ENCODE measurements at places on chromosomes 3 and 15.

DNA sequence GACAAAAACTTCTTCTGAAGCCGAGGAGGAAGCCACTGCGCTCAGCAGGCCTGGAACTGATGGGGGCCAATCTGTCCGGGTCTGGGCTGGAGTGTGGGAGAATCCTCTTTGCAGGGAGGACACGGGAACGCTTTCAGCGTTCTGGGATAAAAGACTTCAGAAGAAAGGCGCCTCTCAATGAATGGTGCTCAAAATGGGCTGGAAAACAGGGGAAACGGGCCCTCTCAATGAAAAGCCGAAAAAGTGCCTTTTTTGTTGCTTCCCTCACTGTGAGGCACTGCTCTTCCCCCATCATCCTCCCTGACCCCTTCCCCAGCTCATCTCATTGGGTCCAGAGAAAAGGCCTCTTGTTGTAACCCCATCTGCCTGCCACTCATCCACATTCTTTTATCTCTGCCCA is 119.5 kb upstream of the LRIG1 start:
- DNase-seq: no peak

GRCh38 chr15:41994772-41995475 is 22.6 kb upstream of the EHD4 start:
- no peak for DNase-seq

DNA sequence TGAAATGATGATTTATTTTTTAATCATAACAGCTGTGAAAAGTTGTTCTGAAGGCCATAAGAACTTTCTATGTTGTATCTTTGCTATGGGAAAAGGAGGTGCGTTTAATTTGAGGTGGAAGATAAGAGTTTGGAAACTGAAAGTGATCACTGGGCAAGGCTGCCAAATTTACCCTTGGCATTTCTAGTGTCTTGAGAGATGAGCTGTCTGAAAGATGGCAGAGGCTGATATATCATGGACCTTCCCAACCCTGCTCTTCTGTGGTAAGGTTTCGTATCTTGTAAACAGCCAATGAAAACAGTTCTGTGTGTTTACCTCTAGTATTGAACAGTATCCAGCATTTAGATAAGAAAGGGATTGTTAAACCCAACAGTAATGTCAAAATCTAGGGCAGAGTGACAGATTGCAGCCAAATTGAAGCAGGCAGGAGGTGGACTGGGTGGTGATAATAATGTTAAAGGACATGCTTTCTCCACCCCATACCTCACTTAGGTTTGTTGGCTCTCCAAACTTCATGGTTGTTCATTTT is 15.8 kb upstream of the NFKBIZ start:
- no peak for DNase-seq

- DNase-seq: no peak
Observed at GRCh38 chr3:170701696-170702678, 116.1 kb upstream of the SLC7A14 start.

GRCh38 chr15:29377161-29377560 is 107.5 kb upstream of the NSMCE3 start:
- DNase-seq: no peak

DNA sequence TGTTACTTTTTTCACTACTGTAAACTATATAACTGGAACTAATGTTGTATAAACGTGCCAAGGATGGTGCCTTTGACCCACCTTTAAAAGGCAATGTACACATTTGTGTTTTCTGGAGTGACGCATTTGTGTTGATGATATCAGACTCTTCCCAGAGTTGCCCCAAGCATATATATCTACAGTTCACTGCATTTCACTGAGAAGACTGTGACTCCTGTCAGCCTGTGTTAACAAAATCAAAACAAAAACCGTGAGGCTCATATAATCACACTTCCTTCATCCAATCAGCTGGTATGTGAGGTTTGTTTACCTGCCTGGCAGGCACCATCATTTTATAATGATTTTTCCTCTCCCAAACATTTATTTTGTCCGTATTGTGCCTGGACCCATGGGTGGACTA is 117.6 kb upstream of the ROBO1 start:
- no peak for DNase-seq

- DNase-seq: no peak
Observed at GRCh38 chr3:143531101-143531500, 317.2 kb downstream of the SLC9A9 start.

DNA sequence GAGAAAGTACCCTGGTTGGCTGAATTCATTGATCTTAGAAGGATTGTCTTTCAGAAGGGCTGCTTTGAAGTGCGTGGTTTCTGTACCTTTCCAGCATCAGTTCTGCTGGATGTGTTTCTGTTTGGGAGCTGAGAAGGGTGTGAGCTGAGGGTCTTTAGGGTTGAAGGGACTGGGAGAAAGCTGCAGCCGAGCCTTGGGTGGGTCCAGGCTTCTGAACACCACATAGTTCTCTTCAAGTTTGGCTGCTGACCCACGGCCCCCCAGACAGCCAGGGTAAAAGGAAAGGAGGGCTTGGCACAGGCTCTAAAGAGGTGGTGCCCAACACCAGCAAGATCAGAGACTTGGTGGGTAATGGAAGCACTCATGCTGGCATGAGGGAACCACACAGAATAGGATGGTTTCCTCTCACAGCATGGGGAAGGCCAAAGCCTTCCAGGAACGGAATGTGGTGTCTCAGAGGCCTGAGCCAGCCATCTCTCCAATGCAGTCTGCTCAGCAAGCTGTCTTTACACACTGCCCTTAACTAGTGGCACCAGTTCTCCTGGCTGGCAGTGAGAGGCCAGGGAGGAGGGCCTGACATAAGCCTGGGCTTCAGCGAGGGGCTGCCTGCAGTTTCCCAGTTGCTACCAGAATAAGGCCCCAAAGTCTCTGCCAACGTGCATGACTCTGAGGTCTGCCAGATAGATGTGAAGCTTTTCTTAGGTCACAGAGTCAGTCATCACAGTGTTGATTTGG is 239.0 kb upstream of the TRIM42 start:
- DNase-seq: no peak

DNA sequence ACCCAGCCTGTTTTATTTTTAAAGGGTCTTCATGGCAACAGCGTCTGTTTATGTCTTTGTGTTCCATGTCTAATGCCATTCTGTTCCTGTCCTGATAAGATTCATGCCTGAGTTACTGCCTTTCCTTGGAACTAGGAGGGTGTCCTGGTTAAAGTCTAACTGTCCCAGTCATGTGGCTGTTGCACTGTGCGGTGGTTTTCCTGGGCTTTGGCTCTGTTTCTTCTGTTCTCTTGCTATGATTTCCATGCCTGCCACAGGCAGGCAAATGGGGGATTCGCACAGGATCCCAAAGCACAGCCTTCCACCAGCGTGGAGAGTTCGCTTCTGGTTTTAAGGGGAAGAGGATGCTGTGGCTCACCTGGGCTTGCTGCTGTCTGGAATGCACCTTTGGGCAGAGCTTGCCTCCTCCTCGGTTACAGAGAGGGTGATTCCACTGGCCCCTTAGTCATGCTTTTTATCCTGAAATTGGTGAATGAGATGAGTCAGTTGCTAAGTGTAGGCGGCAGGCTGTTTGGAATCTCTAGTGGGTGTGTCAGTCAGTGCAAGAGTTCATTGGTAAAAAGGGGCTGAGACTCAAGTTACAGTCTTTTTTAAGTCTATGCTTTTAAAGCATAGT is 86.8 kb downstream of the CCK start:
- DNase-seq: no peak

- no peak for DNase-seq
Observed at GRCh38 chr15:83784975-83785374, 131.1 kb downstream of the ADAMTSL3 start.

- peak; percentile 25 for DNase-seq
Observed at GRCh38 chr15:79922512-79923078, 25.8 kb upstream of the MTHFS start.

DNA sequence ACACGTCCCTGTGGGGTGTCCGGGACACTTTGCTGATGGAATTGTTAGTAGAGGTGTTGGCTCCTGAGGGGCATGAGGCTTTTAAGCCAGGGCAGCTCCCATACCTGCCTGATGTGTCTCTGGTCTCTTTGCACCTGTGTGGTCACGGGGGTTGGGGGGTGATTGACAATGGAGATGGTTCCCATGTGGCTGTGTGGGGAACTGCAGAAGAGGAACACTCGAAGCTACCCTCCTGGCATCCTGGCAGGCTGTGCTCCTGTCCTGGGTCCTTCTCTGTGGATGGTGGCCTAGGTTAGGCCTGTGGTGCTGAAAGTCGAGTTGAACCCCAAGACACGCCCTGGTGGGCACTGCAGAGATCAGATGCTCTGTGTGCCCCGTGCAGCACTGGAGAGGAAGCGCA is 73.4 kb downstream of the HMCES start:
- DNase-seq: no peak

GRCh38 chr3:71202848-71203533 is 380.5 kb downstream of the FOXP1 start:
- DNase-seq: no peak

- no peak for DNase-seq
Observed at GRCh38 chr3:49352281-49352680, 5.9 kb downstream of the GPX1 start.

DNA sequence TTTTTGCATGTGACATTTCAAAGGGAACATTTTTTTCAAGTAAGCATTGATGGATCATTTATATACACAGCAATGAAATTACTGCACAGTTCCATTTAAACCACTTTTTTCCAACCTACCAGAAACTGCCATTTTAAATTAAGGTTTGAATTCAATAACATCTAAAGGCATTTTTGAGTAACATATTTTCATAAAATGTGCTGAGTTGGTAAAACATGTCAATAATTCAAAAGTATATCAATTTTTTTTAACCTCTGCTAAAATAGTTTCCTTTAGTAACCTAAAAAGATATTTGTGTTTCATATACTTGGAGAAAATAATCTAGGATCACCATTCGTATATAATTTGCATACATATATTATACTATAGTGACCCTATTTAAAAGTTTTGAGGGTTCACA is 355.1 kb upstream of the KCNMB2 start:
- DNase-seq: no peak

- DNase-seq: no peak
Observed at GRCh38 chr3:31133541-31133940, 239.1 kb upstream of the GADL1 start.

DNA sequence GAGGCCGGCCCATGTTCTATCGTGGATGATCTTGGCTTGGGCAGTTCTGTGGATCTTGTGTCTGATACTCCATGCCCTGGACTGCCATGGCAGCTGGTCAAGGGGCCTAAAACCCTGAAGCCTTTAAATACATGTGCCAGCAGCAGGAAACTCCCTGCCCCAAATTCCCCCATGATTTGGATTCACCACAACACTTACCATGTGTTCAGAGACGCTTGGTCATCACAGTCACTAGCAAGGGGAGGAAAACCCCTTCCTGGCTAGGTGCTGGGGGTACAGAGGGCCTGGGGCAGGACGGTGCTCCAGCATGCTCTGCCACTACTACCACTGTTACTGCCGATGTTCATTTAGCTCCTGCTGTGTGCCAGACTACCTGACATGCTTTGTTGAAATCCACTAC is 94.4 kb downstream of the DNAJB8 start:
- DNase-seq: no peak

DNA sequence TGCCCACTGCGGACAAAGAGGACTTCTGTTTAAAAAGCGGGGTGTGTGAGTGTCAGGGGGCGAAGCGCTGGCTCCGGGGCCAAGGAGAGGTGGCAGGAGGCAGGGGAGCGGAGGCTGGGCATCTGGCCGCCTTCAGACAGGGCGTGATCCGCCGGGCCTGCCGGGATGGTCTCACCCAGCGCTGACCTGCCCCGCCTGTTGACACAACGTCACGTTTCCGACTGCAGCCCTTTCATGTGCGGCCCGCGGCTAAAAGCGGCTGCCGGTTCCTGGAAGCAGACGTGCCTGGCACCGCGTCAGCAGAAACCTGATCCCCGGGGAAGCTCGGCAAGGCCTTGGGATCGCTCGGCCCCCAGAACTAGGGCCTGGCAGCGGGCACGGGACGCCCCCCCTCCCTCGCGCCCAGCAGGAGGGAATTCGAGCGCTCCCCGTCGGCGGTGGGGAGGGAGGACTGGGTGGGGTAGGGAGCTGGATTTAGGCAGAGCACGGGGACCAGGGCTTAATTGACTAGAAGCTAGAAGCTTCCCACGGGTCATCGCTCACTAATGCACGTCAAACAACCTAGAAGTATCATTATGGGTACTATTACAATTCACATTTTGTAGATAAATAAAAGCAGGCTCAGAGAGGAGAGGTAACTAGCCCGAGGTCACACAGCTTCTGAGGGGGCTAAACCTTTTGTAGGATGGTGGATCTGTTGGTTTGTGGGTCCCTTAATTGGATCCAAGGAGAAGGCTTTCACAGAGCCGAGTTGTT is 7.7 kb downstream of the BHLHE40 start:
- peak; percentile 72 for DNase-seq

DNA sequence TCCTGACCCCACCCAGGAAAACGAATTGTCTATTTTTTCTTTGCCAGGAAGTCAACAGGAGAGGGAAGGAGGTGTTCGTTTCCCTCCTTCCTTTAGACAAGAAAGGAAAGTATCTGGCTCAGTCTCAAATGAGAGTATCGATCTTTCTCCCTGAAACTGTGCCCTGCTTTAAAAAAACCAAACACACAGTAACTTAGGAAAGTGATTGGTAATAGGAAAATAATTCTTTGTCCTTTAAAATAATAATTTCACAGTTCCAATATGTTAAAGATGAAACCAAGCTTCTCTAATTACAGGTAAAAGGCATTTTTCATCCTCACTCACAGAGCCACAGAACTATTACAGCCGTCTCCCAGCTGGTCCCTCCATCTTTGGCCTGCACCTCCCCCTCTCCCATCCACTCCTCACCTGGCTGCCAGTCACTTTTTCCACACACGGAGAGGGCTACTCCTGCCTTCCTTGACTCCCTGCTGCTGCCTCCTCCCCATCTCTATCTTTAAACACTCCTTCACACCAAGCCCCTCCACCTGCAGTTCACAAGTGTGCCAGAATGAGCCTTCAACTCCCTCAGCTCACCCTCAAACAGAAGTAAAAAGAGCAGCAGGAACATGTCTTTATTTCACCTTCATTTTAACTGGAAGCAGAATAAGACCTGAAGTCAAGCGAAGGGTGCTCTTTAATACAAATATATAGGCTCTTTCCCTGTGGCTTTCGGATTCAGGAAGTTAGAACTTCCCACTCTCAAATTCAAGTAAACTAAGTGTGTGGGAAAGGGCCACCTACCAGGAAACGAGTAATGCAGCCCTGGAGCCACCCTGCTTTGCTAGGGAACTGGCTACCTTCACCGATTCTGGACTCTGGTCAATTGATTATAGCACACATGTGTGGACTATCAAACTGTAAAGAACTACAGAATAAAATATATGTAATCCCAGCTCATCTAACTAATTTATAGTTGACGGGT is 116.4 kb downstream of the SENP2 start:
- DNase-seq: no peak

- DNase-seq: no peak
Observed at GRCh38 chr3:150797155-150797554, 34.2 kb upstream of the SIAH2 start.

- DNase-seq: no peak
Observed at GRCh38 chr3:112074616-112075497, 11.3 kb upstream of the C3orf52 start.

Data from posterior cingulate gyrus (tissue), 11 donors.